ENCODE measurements at places on chromosomes 5 and 9. TPM values are rescaled to one million over a fixed set of nuclear protein-coding genes. Genes with fewer than 3 reads are reported as not detected.

The AGPAT2 gene
- total RNA-seq = 57.0 TPM

DNA sequence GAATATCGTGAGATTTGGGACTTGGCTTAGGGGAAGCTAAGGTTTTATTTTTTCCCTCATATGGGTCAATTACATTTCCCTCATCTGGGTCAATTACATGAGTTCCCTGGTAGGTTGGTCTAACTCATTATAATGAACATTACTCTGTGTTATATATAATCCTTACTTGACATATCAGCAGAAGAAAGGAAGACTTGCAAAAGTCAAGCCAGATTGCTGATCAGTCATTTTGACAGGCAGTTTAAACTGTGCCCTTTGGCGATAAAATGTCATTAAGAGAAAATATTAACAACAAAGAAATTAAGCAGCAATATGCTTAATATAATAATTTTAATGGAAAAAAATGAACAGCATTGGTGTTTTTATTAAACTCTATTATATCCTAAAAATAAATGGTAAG is 23.1 kb upstream of the TRPM3 start:
- no peak overlapping the region for H3K4me3 ChIP-seq
- no peaks in the 10 kb centered on the region for H3K36me3 ChIP-seq
- H3K27me3 ChIP-seq = no peaks in the 10 kb centered on the region

DNA sequence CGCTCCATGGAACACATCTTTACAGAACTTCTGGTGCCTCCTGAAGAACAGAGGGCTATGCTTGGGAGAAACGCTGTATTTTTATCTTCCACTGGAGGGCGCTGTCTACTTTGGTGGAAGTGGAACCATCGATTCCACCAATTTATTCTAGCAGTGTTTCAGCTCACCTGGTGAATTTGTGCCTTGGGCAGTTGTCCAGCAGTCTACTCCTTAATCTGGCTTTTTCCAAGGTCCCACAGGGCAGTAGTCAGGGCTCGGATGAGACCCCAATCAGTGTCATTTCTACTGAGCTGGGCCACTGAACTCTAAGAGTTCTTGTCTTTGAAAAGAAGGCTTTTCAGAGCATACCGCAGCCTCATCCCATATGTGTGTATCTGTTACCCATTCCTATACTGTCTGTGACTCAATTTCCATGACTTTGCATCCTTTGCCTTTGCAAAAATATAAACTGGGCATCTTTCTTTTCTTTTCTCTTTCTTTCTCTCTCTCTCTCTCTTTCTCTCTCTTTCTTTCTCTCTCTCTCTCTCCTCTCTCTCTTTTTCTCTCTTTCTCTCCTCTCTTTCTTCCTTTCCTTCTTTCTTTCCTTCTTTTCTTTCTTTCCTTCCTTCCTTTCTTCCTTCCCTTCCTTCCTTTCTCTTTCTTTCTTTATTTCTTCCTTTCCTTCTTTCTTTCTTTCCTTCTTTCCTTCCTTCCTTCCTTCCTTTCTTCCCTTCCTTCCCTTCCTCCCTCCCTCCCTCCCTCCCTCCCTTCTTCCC is 138.4 kb upstream of the ZNF618 start:
- H3K4me1 ChIP-seq = no peaks in the 10 kb centered on the region
- H3K27me3 ChIP-seq = no peaks in the 10 kb centered on the region
- DNase-seq = peak; percentile 38
- no peak overlapping the region for H3K4me3 ChIP-seq
- H3K36me3 ChIP-seq = no peaks in the 10 kb centered on the region
- no peak overlapping the region for H3K27ac ChIP-seq

The CCL28 gene
- 22.7 TPM for total RNA-seq

- no peaks in the 10 kb centered on the region for H3K36me3 ChIP-seq
- no peaks in the 10 kb centered on the region for H3K27me3 ChIP-seq
- no peak for DNase-seq
- H3K27ac ChIP-seq = no peak overlapping the region
- no peak overlapping the region for H3K4me3 ChIP-seq
- no peaks in the 10 kb centered on the region for H3K4me1 ChIP-seq
Observed at GRCh38 chr9:92711146-92711545, 41.2 kb upstream of the IPPK start.

The OTP gene
- not detected for total RNA-seq

The SEMA5A gene
- 6.7 TPM for total RNA-seq

The HTR1A gene
- total RNA-seq = not detected

The RETREG1 gene
- total RNA-seq = 15.9 TPM

- no peak for DNase-seq
- H3K27ac ChIP-seq = no peak overlapping the region
- H3K4me3 ChIP-seq = no peak overlapping the region
- no peaks in the 10 kb centered on the region for H3K36me3 ChIP-seq
- H3K27me3 ChIP-seq = no peaks in the 10 kb centered on the region
Observed at GRCh38 chr5:143271431-143271830, 132.1 kb downstream of the NR3C1 start.

DNA sequence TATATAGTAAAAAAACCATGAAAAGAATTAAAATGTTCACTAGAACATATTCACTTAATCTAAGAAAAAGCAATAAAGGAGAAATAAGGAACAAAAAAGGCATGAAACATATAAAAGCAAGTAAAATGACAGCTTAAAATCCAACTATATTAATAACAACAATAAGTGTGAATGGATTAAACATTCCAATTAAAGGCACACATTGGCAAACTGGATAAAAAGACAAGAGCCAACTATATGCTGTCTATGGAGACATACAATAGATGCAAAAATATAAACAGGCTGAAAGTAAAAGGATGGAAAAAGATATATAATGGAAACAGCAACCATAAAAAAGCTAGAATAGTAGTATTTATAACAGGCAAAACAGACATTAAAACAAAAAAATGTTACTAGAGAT is 70.1 kb downstream of the AP3B1 start:
- no peaks in the 10 kb centered on the region for H3K4me1 ChIP-seq
- no peak for DNase-seq
- no peak overlapping the region for H3K4me3 ChIP-seq
- H3K27ac ChIP-seq = no peak overlapping the region
- H3K27me3 ChIP-seq = no peaks in the 10 kb centered on the region

DNA sequence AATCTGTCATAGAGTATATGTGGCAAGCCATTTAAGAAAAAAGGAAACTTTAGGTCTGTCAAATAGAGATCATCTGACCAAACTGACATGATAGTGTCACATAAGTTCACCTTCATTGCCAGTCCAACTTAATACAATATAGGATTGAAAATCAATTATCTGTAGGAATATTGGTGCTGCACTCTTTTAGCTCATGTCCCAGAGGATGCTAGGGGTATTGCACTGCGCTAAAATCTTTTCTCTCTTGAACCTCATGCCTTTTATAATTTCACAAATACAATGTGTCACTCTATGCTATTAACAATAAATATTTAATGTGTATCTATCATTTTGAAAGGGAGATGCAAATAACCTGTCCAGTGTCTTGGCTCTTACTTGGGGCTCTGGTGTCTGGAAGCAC is 72.4 kb upstream of the FAM120A start:
- H3K36me3 ChIP-seq = no peaks in the 10 kb centered on the region
- no peaks in the 10 kb centered on the region for H3K4me1 ChIP-seq
- H3K4me3 ChIP-seq = no peak overlapping the region
- H3K27me3 ChIP-seq = no peaks in the 10 kb centered on the region

DNA sequence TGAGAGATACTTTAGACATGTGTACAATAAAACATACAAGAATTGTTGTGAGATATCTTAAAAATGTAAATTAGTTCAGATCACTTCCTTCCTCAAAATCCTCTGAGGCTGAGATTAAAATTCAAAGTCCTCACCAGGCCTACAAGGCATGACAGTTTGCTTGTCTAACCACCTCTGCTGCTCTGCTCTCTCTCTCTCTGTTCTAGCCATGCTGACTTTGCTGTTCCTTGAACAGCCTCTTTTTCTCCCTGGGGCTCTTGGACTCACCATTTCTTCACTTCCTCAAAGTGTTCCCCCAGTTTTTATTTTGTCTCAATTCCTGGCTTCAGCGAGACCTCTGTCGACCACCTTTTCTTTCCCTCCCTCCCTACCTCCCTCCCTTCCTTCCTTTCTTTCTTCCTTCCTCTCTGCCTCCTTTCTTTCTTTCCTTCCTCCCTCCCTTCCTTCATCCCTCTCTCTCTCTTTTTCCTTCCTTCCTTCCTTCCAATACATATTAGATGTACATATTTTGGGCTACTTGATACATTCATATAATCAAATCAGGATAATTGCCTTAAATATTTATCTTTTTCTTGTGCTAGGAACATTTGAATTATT is 27.0 kb downstream of the CATSPER3 start:
- no peaks in the 10 kb centered on the region for H3K36me3 ChIP-seq
- no peak for DNase-seq
- no peaks in the 10 kb centered on the region for H3K4me1 ChIP-seq
- no peak overlapping the region for H3K27ac ChIP-seq
- H3K4me3 ChIP-seq = no peak overlapping the region
- H3K27me3 ChIP-seq = no peaks in the 10 kb centered on the region

The LIFR gene
- total RNA-seq = 21.1 TPM

- no peak overlapping the region for H3K4me3 ChIP-seq
- no peaks in the 10 kb centered on the region for H3K27me3 ChIP-seq
- no peaks in the 10 kb centered on the region for H3K36me3 ChIP-seq
Observed at GRCh38 chr9:106286249-106286648, 576.7 kb upstream of the ZNF462 start.

- H3K36me3 ChIP-seq = no peaks in the 10 kb centered on the region
- no peaks in the 10 kb centered on the region for H3K27me3 ChIP-seq
- DNase-seq = peak; percentile 46
- no peak overlapping the region for H3K4me3 ChIP-seq
- H3K4me1 ChIP-seq = peaks cover 3% of the 10 kb centered on the region
Observed at GRCh38 chr9:120869726-120870125, 7.3 kb downstream of the PHF19 start.

- no peak for DNase-seq
- H3K4me3 ChIP-seq = no peak overlapping the region
- no peaks in the 10 kb centered on the region for H3K36me3 ChIP-seq
Observed at GRCh38 chr5:74938250-74938933, 72.2 kb upstream of the FAM169A start.

DNA sequence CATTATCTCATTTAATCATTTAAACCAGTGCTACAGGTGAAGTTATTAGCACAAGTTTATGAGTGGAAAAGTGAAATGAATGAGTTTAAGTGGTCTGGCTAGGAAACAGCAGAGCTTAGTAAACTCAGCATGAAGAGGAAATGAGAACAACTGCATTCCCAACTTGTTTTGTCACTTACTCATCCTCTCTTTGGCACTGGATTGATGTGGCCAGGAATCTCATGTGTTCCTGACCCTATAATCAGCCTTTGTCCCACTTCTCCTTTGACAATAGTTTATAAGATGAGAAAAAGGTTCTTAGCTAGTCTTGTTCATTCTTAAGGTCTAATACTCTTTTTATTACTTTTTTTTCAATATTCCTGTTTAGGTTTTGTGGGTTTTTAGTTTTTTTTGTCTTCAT is 559.2 kb upstream of the TLE4 start:
- no peaks in the 10 kb centered on the region for H3K36me3 ChIP-seq
- no peaks in the 10 kb centered on the region for H3K4me1 ChIP-seq

DNA sequence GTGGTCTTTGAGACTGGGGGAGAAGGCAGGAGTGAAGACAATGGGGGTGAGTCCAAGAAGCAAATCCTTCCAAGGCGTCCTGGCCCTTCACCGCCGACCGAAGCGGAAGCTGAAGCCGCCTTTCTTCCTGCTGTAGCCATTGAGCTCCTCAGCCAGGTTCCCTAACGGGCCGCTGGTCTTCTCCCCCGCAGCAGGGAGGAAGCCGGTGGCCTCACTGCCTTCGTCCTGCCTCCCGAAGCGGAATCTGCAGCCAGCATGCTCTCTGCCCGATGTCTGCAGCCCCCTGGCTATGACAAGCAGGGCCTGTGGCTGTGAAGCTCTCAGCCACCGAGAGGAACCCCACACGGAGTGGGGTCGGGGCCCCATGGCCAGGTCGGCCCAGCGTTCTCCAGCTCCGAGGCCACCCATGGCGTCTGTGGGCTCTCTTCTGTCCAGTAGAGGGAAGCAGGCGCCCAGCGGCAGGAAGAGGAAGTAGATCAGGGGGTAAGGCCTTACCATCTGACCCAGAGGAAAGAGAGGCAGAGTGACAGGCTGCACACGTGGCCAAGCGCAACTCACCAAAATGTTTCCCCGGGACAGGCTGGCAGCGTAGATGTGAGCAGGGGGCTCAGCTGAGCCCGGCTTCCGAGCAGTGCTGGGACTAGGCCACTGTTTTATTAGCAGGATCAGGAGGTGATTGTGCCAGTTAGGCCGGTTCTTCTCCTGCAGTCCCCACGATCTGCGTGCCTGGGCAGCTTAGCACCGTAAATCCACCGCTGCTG is 3.1 kb downstream of the QRFP start:
- H3K36me3 ChIP-seq = peaks cover 18% of the 10 kb centered on the region
- no peak for DNase-seq
- H3K27ac ChIP-seq = no peak overlapping the region
- no peaks in the 10 kb centered on the region for H3K27me3 ChIP-seq
- no peak overlapping the region for H3K4me3 ChIP-seq

DNA sequence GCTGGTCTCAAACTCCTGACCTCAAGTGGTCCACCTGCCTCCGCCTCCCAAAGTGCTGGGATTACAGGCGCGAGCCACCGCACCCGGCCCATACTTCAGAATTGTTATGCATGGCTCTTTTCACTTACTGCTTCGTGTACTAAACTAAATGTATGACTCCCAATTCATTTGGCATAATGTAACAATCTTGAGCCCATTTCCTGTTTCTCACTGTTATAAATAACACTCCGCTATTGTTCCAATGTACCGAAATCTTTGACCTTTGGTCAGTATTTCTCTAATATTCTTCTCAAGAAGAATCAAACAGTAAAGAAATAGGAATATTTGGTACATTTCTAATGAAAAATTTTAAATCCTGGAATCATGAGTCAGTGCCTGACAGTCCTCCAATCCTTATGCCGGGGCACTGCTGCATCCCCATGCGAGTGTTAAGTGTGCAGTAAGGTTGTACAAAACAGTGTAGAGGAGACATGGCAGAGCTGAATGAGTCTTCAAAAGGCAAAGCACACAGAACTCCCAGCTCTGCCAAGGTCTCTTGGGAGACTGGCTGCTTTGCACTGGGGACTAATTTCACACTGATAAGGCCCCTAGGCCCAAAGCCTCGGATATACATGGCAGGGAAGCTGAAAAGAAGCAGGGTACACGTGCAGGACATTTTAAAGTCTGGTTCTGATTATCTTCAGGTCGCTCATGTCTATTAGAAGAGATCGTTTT is 58.4 kb downstream of the HABP4 start:
- no peak overlapping the region for H3K4me3 ChIP-seq
- DNase-seq = no peak
- H3K27me3 ChIP-seq = no peaks in the 10 kb centered on the region
- no peaks in the 10 kb centered on the region for H3K4me1 ChIP-seq
- H3K36me3 ChIP-seq = no peaks in the 10 kb centered on the region
